ENCODE measurements at places on chromosomes 5 and 9. TPM values are rescaled to one million over a fixed set of nuclear protein-coding genes. Genes with fewer than 3 reads are reported as not detected.

GRCh38 chr5:55222092-55222984 is 4.8 kb downstream of the MCIDAS start:
- no peak for DNase-seq

- DNase-seq = no peak
These were observed 138.0 kb upstream of the GHR start for GRCh38 chr5:42285230-42285629.

DNA sequence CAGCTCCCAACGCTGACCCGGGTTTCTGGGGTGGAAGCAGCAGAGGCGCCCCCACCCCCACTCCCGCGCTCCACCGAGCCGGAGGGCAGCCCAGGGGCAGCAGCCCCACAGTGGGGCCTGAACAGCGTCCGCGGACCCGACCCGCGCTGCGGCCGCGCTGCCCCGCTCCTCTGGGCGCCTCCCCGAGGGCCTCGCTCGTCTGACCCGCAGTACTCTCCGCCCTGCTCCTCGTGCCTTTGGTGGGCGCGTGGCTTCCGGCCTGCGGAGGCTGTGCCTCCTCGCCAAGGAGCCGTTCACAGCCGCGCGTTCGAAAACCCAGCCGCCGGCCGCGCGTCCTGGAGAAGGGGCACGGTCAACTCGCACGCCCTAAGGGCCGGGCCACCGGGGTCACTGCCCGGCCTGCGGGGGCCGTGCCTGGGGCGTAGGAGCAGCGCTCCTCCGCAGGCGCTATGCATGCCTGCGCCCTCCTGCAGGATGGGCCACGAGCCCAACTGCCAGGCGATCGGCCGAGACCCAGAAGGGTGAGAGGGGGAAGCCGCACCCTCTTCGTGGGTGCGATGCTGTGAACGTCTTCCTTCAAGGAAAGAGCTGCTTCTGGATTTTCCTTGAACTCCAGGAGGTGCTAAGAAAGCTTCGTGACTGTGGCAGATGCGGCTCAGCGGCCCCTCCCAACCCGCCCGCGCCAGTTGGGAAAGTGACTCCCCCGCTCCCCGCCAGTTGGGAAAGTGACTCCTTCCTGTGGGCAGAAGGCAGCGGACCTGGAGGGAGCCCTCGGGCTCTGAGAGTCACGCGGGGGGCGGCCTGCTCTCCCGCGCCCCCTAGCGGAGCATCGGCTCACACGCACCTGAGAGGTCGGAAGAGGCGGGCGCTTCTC is 82.7 kb downstream of the HSD17B3 start:
- DNase-seq = no peak

DNA sequence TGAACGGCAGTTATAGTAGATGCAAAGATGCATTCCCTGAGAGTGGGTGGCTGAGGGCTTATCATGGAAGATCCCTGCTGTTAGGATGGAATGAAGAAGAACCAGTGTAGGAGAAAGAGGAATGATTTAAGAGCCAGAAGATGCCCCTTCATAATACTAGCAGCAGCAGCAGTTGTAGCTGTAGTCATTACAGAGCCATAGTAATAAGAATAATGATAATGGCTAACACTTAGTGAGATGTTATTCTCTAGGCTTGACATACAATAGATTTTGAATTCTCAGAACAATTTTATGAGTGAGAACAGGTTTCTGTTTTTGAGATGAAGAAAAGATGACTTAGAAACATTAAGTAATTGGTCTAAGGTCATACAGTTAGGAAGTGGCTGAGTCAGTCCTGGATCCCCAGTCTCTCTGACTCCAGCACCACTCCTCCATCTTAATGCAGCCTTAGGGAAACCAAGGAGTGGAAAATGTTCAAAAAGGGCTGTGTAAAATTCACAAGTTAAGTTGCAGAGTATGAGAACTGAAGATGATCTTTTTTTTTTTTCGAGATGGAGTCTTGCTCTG is 459.4 kb upstream of the SGCD start:
- no peak for DNase-seq

IFNB1 gene
- 0.07 TPM for polyA plus RNA-seq

GRCh38 chr5:102910240-102911226 is 155.4 kb downstream of the PAM start:
- no peak for DNase-seq

DNA sequence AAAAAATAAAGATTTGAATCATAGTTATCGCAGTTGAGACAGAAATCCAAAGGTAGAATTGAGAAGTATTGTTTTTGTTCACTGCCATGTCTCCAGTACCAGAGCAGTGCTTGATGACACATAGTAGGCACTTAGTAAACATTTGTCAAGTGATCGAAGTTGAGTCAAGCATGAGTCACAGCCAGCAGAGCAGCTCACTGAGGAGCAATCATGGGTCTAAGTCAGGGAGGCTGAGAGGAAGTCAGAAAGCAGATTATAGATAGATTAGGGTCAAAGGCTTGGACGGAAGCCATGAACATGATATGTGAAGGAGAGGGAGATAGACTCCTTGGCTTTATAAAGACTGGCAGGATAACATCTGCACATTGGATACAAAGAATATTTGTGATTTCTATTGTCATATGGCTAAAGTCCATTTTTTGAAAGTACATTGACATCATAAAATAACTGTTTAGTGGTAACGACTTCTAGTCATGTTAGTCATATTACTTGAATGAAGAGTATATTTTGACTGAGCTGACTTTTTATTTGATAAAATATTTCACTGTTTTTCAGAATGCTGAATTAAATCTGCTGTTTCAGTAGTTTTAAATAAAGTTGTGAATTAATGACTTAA is 168.5 kb downstream of the RAB3C start:
- DNase-seq = no peak

GRCh38 chr9:136709454-136710109 is 2.8 kb upstream of the DIPK1B start:
- DNase-seq = no peak

- DNase-seq = no peak
These were observed 453 bp upstream of the DOK3 start for GRCh38 chr5:177509991-177510566.

- no peak for DNase-seq
These were observed 321.9 kb upstream of the IRX4 start for GRCh38 chr5:2204366-2205184.

RPP25L gene
- polyA plus RNA-seq = 21.9 TPM

LCN9 gene
- not detected for polyA plus RNA-seq

DNA sequence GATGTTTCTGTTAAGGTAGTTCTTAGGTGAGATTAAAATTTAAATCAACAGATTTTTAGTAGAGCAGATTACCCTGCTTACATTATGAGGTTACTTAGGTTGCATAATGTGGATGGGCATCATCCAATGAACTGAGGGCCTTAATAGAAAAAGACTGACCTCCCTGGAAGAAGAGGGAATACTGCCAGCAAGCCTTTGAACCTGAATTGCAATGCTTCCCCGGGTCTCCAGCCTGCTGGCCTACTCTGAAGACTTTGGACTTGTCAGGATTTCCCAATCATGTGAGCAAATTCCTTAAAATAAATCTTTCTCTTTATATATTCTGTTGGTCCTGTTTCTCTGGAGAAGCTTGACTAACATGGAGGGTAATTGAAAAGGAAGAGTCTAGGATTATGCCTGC is 542.1 kb upstream of the ARRDC3 start:
- DNase-seq = no peak

NR3C1 gene
- polyA plus RNA-seq = 21.7 TPM

- DNase-seq = no peak
These were observed 4.2 kb downstream of the CARD19 start for GRCh38 chr9:93100276-93100636.

DNA sequence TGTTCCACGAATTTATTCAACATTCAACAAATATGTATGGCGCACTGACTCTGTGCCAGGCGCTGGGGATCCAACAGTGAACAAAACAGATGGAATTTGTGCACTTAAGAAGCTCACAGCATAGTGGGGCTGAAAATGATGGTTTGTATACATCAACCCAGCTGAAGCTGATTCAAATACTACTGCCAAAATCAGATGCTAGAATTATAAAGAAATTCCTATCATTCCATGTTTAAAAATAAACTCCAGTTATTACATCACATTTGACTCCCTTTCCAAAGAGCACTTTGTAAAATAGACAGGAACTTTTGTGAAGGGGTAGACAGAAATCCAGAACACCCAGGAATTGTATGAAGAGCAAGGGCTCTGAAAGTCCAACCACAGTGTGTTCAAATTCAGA is 54.1 kb downstream of the ZNF608 start:
- no peak for DNase-seq

PCDHA9 gene
- 0.01 TPM for polyA plus RNA-seq

MAPKAP1 gene
- 129 TPM for polyA plus RNA-seq

PRSS3 gene
- 34.6 TPM for polyA plus RNA-seq

INSL4 gene
- not detected for polyA plus RNA-seq

- DNase-seq = no peak
These were observed 796 bp upstream of the GADD45G start for GRCh38 chr9:89603767-89604665.

GRCh38 chr9:110191615-110192014 is 16.3 kb downstream of the C9orf152 start:
- DNase-seq = no peak

GRCh38 chr5:129904667-129905472 is 605 bp downstream of the CHSY3 start:
- no peak for DNase-seq

- DNase-seq = no peak
These were observed 361.3 kb downstream of the PTPRD start for GRCh38 chr9:10251490-10251889.

- DNase-seq = no peak
These were observed 111.0 kb upstream of the RETREG1 start for GRCh38 chr5:16727755-16728325.

- DNase-seq = no peak
These were observed 74.1 kb upstream of the PIK3R1 start for GRCh38 chr5:68141494-68141893.

PHF24 gene
- 0.04 TPM for polyA plus RNA-seq

DNA sequence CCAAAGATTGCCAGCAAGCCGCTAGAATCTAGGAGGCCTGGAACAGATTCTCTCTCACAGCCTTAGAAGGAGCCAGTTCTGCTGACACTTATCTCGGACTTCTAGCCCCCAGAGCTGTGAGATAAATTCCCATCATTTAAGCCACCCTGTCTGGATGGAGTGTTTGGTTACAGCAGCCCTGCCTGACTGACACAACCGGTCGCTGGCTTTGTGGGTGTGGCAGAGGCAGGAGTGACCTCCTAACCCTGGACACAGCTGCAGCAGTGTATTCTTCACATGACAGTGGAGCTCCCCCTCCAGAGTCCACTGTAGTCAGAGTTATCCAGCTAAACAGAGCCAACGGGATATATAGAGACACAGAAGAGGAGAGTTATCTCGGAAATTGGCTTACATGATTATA is 21.2 kb upstream of the IL17B start:
- DNase-seq = no peak

DNA sequence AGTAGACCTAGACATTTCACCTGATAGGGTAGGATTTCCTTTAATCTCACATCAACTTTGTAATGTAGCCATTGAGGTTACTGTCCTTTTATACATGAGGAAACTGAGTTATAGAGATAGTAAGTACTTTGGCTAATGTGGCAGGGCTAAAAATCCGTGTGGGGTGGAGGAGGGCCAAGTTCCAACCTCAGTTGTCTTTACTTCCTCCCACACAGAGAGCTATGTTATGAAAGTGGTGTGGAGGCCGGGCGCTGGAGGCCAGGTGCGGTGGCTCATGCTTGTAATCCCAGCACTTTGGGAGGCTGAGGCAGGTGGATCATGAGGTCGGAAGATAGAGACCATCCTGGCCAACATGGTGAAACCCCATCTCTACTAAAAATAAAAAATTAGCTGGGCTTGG is 173.3 kb downstream of the PALM2AKAP2 start:
- DNase-seq = no peak

DNA sequence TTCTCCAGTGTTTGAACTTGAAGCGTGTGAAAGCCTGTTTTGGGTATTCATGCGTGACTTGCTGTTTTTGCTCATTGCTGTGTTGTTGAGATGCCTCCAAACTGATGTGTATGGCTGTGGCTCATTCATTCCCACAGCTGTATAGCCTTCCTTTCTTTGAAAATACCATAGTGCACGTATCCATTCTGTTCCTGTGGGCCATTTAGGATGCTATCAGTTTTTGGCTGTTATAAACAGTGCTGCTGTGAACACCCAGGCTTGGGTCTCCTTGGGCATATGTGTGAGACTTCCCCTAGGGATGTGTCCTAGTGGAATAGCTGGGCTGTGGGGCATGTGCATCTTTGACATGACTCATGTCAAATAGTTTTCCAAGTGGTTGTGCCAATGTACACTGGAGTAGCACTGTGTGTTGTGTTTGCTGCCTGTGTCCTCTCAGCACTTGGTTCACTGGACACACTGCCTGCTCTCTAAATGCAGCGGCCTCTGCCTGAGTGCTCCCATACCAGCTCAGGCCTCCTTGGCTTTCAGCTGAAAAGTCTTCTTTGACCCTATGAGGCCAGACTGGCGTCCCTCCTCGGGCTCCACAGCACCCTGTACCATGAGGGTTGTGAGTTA is 102.6 kb upstream of the TBC1D2 start:
- no peak for DNase-seq

- no peak for DNase-seq
These were observed 78.9 kb downstream of the ASTN2 start for GRCh38 chr9:117335837-117336433.

- no peak for DNase-seq
These were observed 102.2 kb downstream of the APTX start for GRCh38 chr9:32899181-32899580.

LAMC3 gene
- polyA plus RNA-seq = not detected

DNA sequence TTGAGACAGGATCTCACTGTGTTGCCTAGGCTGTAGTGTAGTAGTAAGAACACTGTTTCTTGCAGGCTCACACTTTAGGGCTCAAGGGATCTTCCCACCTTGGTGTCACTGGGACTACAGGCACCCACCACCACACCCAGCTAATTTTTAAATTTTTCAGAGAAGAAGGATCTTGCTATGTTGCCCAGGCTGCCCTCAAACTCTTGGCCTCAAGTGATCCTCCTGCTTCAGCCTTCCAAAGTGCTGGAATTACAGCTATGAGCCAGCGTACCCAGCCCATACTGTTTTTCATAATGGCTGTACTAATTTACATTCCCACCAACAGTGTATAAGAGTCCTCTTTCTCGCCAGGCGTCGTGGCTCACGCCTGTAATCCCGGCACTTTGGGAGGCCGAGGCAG is 5.1 kb downstream of the STX17 start:
- DNase-seq = no peak

GRCh38 chr9:97518909-97519307 is 17.4 kb downstream of the TMOD1 start:
- no peak for DNase-seq

PCDH1 gene
- 10.0 TPM for polyA plus RNA-seq

- DNase-seq = no peak
These were observed 1134.1 kb downstream of the PTPRD start for GRCh38 chr9:9478741-9479140.

JAKMIP2 gene
- polyA plus RNA-seq = not detected

DNA sequence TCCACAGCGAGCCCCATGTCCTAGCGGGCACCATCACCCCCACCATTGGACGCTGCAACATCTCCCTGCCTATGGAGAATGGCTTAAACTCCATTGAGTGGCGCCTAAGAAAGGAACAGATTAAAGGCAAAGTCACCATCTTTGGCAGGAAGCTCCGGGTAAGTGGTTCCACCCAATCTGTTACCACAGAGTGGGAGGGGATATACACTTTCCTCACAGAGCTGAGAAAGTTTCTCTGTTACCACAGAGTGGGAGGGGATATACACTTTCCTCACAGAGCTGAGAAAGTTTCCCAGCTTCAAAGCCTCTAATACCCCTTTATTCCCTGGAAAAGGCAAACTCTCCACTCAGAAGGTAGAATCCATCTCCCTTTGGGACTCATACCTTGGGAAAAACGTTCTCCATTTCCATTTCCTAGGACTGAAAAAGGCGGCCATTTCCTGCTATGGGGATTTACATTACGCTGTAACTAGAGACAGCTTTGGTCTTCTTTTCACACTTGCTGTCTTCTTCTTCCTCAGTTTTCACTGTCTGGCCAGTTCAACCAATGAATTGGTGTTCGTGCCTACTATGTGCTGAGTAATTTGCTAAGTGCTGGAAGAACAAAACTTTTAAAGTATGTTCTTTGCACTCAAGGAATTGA is 63.4 kb upstream of the WWC1 start:
- DNase-seq = no peak
